Activated T-cell treated with anti-CD3 and anti-CD28 coated beads, Interleukin-2, amount 50 U/mL, for 4 hours (primary cell): ENCODE measurements at places on chromosomes 5 and 9. TPM values are rescaled to one million over a fixed set of nuclear protein-coding genes. Genes with fewer than 3 reads are reported as not detected.

The SCGB3A2 gene
- total RNA-seq: not detected

The CMYA5 gene
- total RNA-seq: 0.22 TPM

The TRAF1 gene
- total RNA-seq: 256 TPM

The BARHL1 gene
- not detected for total RNA-seq

The AHRR gene
- 22.8 TPM for total RNA-seq

The ABLIM3 gene
- total RNA-seq: 0.24 TPM

The CARTPT gene
- not detected for total RNA-seq

The NTMT1 gene
- total RNA-seq: 111 TPM

The ARSI gene
- total RNA-seq: not detected

The AGGF1 gene
- total RNA-seq: 31.7 TPM

The SLC22A4 gene
- 1.8 TPM for total RNA-seq

The ANKRA2 gene
- 5.5 TPM for total RNA-seq

The LCN2 gene
- not detected for total RNA-seq

The SPINK13 gene
- not detected for total RNA-seq

The TAF11L10 gene
- not detected for total RNA-seq

The CYLC2 gene
- not detected for total RNA-seq

The PCDHGB7 gene
- total RNA-seq: not detected

The CAMSAP1 gene
- 26.7 TPM for total RNA-seq

The ANKRD18A gene
- total RNA-seq: 2.1 TPM

The CDKN2B gene
- total RNA-seq: 0.40 TPM

The OTULINL gene
- 4.0 TPM for total RNA-seq

The ADAMTS12 gene
- total RNA-seq: not detected

The DDX31 gene
- total RNA-seq: 41.3 TPM

The SHOC1 gene
- not detected for total RNA-seq

The GRHPR gene
- 79.1 TPM for total RNA-seq

The NIPAL4 gene
- 3.8 TPM for total RNA-seq
